ENCODE measurements at places on chromosomes 12 and 14.

GRCh38 chr14:104240434-104241157, 102.2 kb downstream of the KIF26A start:
- DNase-seq, result no peak

DNA sequence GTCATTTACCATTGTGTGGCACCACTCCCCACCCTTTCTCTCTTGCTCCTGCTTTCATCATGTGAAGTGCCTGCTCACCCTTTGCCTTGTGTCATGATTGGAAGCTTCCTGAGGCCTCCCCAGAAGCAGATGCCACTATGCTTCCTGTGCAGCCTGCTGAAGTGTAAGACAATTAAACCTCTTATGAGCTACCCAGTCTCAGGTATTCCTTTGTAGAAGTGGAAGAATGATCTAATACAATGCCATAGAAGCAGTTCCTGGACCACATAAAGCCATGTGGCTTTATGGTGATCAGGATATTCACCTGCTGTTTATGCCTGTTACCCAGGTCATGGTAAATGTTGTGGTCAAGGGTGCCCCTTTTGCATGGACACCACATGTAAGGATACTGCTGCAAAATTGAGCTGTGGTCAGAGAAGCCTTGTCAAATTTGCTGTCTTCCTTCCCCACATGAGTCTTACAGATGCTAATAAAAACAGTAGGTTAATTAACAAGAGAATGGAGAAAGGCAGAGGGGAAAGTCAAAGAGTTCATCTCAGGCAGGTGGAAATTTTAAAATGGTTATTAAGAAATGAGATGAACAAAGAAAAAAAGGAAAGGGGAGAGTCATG, 112.8 kb upstream of the IFNG-AS1 start:
- no peak for DNase-seq

GRCh38 chr12:96212456-96213375, 18.5 kb downstream of the ELK3 start:
- no peak for DNase-seq

- no peak for DNase-seq
Observed at GRCh38 chr14:70901269-70901668, 6.0 kb upstream of the PCNX1 start.

- DNase-seq, result no peak
Observed at GRCh38 chr14:104822821-104823615, 22.1 kb downstream of the ZBTB42 start.

- DNase-seq, result no peak
Observed at GRCh38 chr12:132327336-132328171, 1.8 kb downstream of the GALNT9 start.

GRCh38 chr12:109988903-109989302, 7.3 kb downstream of the GIT2 start:
- DNase-seq, result no peak

DNA sequence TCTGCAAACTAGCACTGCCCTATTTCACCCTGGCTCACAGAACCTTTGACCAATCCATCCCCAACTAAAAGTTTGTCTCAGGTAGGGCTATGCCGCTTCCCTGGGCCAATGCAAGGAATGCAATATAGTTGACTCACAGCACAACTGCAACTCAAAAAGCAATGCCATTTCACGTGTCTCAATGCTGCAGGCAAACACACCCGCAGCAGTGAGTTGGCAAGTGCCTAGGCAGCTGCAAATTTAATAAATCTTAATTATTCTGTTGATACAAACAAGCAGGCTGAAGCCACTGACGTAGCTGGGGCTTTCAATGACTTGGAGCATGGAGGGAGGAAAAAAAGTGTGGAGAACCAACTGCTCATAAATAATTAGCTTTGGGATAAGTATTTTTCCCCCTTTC, 87.9 kb downstream of the SYNE3 start:
- no peak for DNase-seq

GRCh38 chr12:93361151-93361919, 16.4 kb upstream of the NUDT4 start:
- peak; percentile 77 for DNase-seq
